ENCODE measurements at places on chromosomes 1 and 21. TPM values are rescaled to one million over a fixed set of nuclear protein-coding genes. Genes with fewer than 3 reads are reported as not detected.

CEP350 gene
- total RNA-seq: 36.6 TPM

SUSD4 gene
- total RNA-seq: 6.4 TPM

ANKRD45 gene
- total RNA-seq: 0.32 TPM

DNA sequence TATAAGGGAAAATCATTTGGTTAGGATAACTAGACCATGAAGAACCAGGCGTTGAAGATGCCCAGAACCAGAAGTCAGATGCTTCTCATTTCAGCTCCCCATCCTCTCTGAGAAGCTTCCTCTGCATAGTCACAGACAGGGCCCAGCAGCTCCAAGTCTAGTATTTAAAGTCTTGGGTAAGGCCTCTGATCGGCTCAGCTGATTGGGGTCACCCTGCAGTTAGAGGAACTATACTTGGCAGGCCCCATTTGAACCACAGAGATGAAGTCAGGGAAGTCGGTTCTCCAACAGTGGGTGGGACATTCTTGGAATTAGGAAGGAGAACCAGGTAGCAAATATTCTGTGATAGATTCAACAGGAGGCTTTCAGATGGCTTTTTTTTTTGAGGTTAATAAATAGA is 48.3 kb downstream of the SLC22A15 start:
- no peak for DNase-seq

GRCh38 chr21:34874684-34875513 is 174.2 kb downstream of the RUNX1 start:
- no peak for DNase-seq

Data from cardiac septum (tissue), 1 donor.